ENCODE measurements at places on chromosomes 11 and 22.

- no peak for DNase-seq
Observed at GRCh38 chr11:109378034-109378433, 44.0 kb upstream of the C11orf87 start.

DNA sequence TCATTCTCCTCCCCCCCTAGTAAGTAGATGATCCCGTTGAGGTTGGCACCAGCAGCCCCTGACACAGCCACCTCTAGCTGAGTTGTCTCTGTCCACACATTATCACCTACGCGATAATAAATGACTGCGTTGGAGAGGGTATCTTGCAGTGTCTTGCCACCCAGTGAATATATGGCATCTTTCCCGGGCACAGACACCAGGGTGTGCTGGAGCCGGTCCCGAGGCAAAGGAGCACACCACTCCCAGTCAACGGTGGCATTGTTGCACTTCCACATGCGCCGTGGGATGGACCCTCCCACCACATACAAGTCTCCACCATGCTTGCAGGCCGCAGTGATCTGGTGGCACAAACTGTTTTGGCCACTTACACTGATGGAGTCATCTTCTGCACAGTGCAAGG lies 5.4 kb downstream of the KBTBD4 start:
- no peak for DNase-seq

- no peak for DNase-seq
Observed at GRCh38 chr22:21080435-21081137, 34.8 kb downstream of the LRRC74B start.

- DNase-seq: peak; percentile 60
Observed at GRCh38 chr22:29814003-29814402, 24.1 kb downstream of the ASCC2 start.

GRCh38 chr11:74373382-74373781 lies 24.9 kb downstream of the PGM2L1 start:
- no peak for DNase-seq

Measured in epithelial cell of esophagus (primary cell).